ENCODE measurements at places on chromosomes 11 and 22. TPM values are rescaled to one million over a fixed set of nuclear protein-coding genes. Genes with fewer than 3 reads are reported as not detected.
A peak's percentile ranks its signal among the peaks of the same experiment; 100 is the strongest.

The PGA3 gene
- 0.28 TPM for total RNA-seq

GRCh38 chr11:45543808-45544422 is 121.5 kb downstream of the CHST1 start:
- H3K4me3 ChIP-seq = no peak overlapping the region
- DNase-seq = peak; percentile 79
- no peaks in the 10 kb centered on the region for H3K4me1 ChIP-seq
- H3K36me3 ChIP-seq = no peaks in the 10 kb centered on the region
- H3K27ac ChIP-seq = no peak overlapping the region
- H3K27me3 ChIP-seq = peaks cover 50% of the 10 kb centered on the region

DNA sequence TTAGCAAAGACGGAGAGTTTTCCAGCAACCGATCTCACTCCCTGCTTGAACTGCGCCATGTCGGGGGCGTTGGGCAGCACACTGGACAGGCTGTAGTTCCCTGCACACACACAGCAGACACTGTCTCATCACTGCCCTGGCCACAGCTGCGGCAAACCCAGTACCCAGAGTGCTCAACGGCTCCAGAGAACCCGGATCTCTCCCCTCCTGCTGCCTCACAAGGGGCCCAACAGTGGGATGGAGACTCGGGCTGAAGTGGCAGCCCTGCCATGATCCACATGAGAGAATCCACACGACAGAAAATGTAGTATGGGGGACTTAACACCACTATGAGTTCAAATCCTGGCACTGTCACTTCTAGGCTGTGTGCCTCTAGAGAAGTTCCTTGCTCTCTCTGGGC is 58.0 kb downstream of the ARFGAP3 start:
- no peaks in the 10 kb centered on the region for H3K4me1 ChIP-seq
- DNase-seq = no peak
- no peaks in the 10 kb centered on the region for H3K36me3 ChIP-seq
- H3K27me3 ChIP-seq = no peaks in the 10 kb centered on the region
- H3K4me3 ChIP-seq = no peak overlapping the region

GRCh38 chr22:35046744-35047462 is 19.1 kb upstream of the ISX start:
- DNase-seq = no peak
- H3K4me1 ChIP-seq = no peaks in the 10 kb centered on the region

DNA sequence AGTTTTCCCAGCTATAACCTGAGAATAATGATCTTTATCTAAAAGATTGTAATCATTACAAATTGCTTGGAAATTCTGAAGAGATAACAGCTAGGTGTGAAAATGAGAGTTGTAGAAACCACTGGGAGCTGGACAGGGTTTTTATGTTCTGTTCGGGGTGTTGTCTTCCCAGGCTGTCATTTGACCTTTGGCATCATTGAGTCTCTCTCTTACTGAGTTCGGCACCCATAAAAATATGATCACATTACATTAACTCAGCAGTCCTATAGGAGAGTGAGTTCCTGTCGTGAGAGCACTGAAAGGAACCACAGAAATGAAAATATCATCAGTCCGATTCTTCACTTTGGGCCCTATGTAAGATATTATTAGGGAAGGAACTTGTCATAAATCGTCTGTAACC is 29.3 kb downstream of the KIRREL3 start:
- no peaks in the 10 kb centered on the region for H3K36me3 ChIP-seq
- H3K27me3 ChIP-seq = no peaks in the 10 kb centered on the region
- no peak for DNase-seq
- H3K4me3 ChIP-seq = no peak overlapping the region
